Muscle of back (tissue), 13 donors: ENCODE measurements at places on chromosomes 4 and X. TPM values are rescaled to one million over a fixed set of nuclear protein-coding genes. Genes with fewer than 3 reads are reported as not detected.
A peak's percentile ranks its signal among the peaks of the same experiment; 100 is the strongest.

Gene TBC1D8B
- 7.2 TPM for polyA plus RNA-seq

Gene GPRASP1
- polyA plus RNA-seq, result 16.3 TPM

Gene CXCL5
- 0.29 TPM for polyA plus RNA-seq

Gene TSPAN5
- polyA plus RNA-seq, result 15.2 TPM

Gene USP38
- polyA plus RNA-seq, result 20.8 TPM

DNA sequence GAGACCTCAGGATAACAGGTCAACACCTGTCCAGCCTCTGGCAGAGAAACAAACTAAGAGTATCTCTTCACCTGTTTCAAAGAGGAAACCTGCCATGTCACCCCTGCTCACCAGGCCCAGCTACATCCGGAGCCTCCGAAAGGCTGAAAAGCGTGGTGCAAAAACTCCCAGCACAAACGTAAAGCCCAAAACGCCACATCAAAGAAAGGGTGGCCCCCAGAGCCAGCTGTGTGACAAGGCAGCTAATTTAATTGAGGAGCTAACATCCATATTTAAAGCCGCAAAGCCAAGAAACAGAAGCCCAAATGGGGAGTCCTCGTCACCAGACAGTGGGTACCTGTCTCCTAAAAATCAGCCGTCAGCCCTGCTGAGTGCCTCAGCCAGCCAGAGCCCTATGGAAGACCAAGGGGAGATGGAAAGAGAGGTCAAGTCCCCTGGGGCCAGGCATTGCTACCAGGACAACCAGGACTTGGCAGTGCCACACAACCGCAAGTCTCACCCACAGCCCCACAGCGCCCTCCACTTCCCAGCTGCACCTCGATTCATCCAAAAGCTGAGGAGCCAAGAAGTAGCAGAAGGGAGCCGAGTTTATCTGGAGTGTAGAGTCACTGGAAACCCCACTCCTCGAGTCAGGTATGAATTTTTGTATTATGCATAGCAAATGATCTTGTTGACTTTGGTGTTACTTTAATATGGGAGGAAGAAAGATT is 15.1 kb downstream of the PALLD start:
- DNase-seq, result no peak

DNA sequence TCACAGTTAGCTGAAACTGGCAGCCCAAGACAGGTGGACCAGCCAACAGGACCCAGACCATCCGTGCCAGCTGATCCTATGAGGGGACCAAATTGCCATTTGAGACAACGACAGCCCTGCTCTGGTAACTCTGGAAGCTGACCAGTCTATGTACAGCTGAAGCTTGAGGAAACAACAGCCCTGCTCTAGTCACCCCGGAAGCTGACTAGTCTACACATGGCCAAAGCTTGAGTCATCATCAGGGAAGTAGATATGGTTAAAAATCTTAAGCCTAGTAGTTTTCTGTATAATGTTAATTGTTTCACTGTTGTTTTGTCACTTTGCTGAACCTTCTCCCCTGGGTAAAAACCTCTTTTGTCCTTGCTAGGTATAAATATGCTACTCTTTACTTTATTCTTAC is 905.4 kb upstream of the NDST4 start:
- no peak for DNase-seq

DNA sequence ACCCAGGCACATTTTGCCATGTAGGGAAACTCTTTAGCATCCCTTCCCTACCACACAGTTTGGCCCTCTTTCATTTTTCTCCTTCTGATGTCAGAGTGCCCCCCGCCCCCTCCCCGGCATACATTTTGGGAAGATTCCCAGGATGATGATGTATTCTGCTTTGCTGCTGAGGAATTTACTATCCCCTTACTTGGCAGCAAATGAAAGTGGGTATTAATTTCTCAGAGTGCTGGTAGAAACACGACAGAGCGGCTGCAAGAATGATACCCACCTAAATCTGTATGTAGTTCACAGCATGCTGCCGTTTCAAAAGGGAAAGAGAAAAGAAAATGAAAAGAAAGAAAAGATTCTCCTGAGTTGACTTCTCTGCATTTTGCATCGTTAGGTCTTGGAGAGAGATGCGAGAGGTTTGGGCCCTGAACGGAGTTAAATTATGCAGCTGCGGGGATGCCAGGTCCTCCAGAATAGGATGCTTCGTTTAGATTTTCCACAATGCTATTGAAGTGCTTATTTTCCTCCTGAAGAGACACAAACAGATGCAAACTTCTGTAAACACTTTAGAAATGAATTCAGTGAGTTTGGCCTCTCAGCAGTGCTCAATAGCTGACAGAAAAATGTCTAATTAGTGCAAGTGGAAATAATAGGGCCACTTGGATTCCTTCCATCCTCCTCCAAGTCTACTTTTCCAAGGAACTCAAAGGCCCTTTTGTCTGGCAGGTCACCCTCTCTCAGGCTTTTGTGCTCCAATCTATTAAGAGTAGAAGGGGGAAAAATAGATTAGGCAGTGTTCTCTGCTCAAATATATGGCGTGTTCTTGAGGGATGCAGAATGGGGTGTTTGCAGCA is 106.2 kb downstream of the ALPK1 start:
- peak; percentile 33 for DNase-seq
